ENCODE measurements at places on chromosomes 3 and 15.

- no peak for DNase-seq
These were observed 5.0 kb downstream of the LMCD1 start for GRCh38 chr3:8506571-8507061.

DNA sequence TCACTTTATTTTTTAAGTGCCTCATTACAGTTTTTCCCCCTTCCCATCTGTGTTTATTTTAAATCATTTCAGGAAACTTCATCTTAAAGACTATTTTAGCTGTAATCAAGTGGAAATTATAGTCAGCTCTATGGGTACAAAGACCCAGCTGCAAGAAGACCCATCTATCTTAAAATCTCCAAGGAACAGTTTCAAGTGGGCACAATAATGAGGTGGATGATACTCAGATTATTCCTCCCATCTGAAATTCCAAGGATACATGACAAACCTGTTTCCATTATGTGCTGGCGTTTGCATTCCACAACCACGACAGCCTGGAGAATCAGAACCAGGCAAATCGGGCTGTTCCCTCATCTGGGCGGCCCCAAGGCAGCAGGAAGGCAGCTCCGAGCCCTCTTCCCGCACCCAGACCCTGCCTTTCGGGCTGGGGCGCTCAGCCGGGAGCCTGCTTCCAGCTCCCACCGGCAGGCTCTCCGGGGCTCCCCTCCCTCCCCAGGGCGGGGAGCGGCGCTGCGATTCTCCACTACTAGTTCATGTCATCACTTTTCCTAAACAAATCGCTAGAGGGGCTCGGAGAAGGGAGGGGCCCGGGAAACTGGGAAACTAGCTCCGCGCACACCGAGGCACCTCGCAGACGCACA lies at the start of gene MGLL:
MGLL (minus strand) TSS at position 475 of the 641 bp plus-strand sequence; CDS start at position 278, 197 bp downstream.
- no peak for DNase-seq

- DNase-seq: no peak
These were observed 362.7 kb upstream of the CFAP20DC start for GRCh38 chr3:59412516-59412915.

DNA sequence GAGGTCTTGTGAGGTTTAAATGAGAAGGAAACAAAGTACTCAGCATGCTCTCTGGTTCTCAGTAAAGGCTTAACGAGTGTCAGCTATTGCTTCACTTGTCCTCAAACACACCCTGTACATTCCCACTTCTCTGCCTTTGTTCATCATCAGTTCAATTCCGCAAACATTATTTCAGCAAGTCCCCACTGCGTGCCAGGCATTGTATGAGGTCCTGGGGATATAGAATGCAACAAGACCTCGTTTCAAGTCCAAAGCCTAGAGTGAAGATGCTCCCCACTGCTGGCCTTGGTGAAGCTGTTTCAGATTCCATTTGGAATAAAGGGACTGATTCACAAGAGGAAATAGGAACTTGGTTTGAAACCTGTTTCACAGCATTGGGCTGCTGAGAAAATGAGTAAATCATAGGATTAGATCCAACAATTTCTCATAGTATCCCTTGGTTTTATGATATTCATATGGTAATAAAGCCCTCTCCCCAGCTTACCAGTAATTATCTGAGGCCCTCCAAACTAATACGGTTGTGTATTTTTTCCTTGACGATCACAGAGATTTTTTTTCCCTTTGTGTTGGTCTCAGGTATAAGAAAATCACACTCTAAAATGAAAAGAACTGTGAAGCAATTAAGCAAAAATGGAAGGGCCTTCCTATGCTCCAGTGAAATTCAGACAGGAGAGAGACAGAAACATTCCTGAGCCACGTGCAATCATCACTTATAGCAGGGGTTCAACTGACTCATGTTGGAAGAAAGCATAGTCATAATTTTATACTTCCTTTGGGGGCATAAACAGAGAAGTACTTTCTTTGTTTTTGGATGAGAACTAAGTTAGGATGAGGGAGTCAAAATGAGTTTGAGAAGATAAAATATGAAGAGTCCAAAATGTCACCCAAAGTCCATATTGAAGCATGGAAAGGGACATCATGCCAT lies 258.6 kb downstream of the RORA start:
- no peak for DNase-seq

- no peak for DNase-seq
These were observed 15.6 kb upstream of the WWTR1 start for GRCh38 chr3:149673393-149673792.

GRCh38 chr15:85556618-85556895 lies 176.2 kb downstream of the AKAP13 start:
- DNase-seq: no peak

GRCh38 chr3:194224471-194225417 lies 88.8 kb downstream of the HES1 start:
- DNase-seq: peak; percentile 37

DNA sequence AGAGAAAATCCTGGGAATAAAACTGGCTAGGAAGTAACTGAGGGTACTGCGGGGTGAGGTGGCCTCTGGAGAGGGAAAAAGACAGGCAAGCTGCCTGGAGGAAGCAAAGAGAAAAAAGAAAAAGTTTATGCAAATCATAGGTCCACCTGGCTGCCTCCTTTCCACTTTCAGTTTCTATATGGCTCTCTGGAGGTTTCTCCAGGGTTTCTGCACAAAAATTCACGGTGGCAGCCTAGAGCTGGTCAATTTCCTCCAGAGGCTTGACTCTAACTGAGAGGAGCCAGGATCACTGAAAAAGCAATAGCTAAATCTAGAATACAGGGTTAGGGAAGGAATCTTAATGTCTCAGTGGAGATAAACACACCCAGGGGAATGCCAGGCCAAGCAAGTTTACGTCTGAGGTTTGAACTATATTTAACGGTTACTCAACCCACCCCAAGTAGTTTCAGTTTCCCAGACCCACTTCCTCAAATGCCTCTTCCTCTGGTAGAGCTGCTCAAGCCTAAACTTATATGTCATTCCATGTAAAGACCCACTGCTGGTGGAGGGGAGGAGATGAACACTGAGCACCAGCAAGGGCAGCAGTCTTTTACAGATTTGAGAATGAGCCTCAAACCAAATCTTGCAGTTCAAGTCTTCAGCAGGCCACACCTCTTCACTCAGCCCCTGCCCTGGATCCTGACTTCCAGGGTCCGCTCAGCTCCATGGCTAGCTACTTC lies 5.7 kb downstream of the LYSMD2 start:
- no peak for DNase-seq

DNA sequence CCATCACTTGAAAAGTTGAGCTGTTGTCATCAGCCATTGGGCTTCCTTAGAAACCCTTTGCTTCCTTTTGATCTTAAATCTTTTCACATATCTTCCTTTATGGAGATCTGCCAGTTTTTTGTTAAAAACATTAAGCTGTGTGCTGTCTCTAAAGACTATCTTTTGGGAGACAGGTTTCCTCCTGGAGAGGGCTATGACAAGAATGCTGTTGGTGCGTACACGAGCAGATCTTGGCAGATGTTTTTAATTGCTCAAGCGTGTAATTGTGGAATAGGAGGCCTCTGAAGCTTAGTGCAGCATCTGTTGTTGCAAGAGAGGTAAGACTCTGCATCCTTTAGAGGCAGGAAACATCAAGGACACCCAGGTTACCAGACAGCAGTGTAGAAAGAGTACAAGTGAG lies 56.8 kb downstream of the PHLDB2 start:
- no peak for DNase-seq

GRCh38 chr3:196159526-196159925 lies 51.7 kb downstream of the ZDHHC19 start:
- DNase-seq: no peak

Measured in retinal pigment epithelial cell (primary cell).